ENCODE measurements at places on chromosomes 5 and 9.

- DNase-seq: no peak
Measured at GRCh38 chr5:32932241-32932935, 221.3 kb downstream of the NPR3 start.

- DNase-seq: no peak
Measured at GRCh38 chr9:86352440-86353077, 1.7 kb downstream of the TUT7 start.

DNA sequence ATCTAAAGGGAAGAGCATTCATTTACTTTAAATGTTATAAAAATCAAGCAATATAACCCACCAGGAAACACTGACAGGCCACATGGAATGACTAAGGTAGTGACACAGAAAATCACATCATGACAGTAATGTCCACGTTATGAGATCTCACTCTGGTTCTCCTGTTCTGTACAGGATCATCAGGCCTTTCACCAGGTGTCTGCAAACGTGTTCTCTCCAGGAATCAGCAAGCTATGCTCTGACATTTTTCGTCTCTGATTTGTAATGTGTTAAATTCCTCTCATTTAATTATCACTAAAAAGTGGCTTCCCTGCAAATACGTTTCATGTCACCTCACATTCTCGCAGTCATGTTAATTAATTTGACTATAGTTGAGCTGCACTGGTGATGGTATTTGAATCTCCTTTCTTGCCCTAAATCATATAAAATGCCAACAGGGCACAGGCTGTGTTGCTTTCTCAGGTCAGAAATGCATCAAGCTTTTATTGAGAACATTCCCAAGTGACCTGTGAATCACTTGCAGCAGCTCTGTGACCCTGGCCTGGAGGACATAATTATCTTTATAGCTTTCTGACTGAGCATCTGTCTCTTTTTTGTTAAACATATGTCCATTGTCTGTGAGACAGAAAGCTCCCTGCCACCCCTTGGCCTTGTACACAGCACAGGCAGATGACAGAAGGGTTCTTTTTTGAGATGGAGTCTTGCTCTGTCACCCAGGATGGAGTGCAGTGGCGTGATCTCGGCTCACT is 196.2 kb downstream of the DIRAS2 start:
- DNase-seq: no peak

DNA sequence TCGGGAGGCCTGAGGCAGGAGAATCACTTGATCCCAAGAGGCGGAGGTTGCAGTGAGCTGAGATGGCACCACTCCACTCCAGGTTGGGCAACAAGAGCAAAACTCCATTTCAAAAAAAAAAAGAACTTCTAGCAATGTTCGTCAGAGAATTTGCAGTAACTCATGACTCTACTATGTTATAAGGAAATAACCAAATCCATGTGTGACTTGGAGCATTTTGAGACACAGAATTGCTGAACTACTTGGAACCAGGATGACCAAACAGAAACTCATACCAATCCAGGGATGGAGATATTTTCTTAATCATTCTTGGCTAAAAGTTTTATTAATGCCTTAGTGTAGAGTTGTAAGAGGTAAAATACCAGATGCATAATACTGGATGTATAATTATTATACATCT is 99.9 kb upstream of the BNC2 start:
- no peak for DNase-seq

DNA sequence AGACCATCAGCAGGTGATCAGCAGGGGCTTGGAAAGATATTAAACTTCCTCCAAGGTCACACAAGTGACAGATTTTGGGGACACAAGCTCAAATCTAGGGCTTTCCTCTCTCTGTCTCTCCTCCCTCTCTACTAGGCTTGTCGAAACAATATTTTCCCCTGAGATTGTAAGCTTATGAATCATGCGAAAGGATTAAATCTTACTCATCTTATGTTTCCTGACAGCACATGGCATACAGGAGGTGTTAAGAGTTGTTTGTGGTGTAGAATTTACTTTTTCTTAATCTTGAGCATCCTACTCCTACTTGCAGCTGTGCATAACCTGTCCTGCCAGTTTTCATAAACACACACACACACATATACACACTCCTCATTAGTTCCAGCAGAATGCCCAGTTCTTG is 186.3 kb downstream of the MARCHF11 start:
- no peak for DNase-seq

GRCh38 chr9:12822111-12822510 is 47.3 kb downstream of the LURAP1L start:
- DNase-seq: no peak

- DNase-seq: no peak
Measured at GRCh38 chr5:58501778-58502417, 10.7 kb downstream of the GAPT start.

GRCh38 chr5:15525703-15526275 is 25.8 kb downstream of the FBXL7 start:
- DNase-seq: no peak

- DNase-seq: no peak
Measured at GRCh38 chr5:141330299-141331080, at the start of gene PCDHGA1. Gene PCDHGA1 (plus strand): TSS chr5:141330514.

- no peak for DNase-seq
Measured at GRCh38 chr5:156329171-156329611, 2.2 kb downstream of the SGCD start.

GRCh38 chr5:83877911-83878706 is 157.5 kb upstream of the HAPLN1 start:
- no peak for DNase-seq

- no peak for DNase-seq
Measured at GRCh38 chr9:15310107-15310850, 3.3 kb upstream of the TTC39B start.

- DNase-seq: no peak
Measured at GRCh38 chr5:112154940-112155686, 264.0 kb downstream of the EPB41L4A start.

GRCh38 chr5:117245130-117245529 is 670.5 kb upstream of the SEMA6A start:
- no peak for DNase-seq

DNA sequence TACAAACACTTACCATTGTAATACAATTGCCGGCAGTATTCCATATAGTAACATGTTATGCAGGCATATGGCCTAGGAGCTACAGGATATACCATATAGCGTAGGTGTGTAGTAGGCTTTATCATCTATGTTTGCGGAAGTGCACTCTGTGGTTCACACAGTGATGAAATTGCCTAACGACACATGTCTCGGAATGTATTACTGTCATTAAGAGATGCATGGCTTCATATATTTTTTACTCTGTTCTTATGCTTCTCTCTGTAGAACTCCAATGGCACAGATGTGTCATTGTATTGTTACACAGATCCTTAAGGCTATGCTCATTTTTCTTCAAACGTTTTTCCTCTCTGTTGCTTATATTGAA is 19.2 kb upstream of the ANKRD18A start:
- DNase-seq: no peak

DNA sequence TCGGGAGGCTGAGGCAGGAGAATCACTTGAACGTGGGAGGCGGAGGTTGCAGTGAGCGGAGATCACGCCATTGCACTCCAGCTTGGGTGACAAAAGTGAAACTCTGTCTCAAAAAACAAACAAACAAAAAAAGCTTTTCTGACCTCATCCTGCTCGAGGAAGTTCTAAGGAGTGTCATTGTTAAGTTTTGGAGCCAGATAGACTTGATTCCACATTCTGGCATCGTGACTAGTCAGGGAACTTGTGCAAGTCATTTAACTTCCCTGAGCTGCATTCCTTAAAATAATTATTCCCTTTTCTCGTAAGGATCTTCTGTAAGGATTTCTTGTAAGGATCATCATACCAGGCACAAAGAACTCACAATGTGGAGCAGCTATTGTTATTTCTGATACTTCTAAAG is 26.2 kb downstream of the SNX24 start:
- no peak for DNase-seq

DNA sequence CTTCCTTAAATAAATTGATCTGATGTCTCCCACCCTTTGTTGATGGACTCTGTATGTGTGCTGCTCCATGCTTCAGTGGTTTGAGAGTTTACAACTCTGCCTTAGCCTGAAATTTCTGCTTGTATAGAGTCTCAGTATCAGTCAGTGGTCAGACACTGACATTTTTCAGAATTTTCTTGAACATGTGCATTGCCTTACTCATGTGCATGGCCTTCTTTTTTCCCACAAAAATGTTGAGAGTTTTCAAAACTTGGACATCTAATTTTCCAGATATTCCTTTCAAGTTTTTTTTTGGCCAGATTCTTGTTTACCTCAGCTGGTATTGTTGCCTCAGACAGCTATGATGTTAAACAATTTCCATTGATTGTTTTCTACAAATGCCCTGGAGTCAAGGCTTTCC is 427.1 kb upstream of the CHD1 start:
- DNase-seq: no peak

- DNase-seq: no peak
Measured at GRCh38 chr9:31135567-31135966, 1248.9 kb upstream of the ACO1 start.
